ENCODE measurements at places on chromosomes 6 and 20. TPM values are rescaled to one million over a fixed set of nuclear protein-coding genes. Genes with fewer than 3 reads are reported as not detected.

RIPPLY2 gene
- not detected for total RNA-seq

SAMD10 gene
- total RNA-seq = 0.54 TPM

ULBP3 gene
- total RNA-seq = 43.0 TPM

PPP1R16B gene
- total RNA-seq = not detected

WFDC12 gene
- total RNA-seq = not detected

RPL10A gene
- 1,746 TPM for total RNA-seq

- DNase-seq = no peak
Observed at GRCh38 chr20:54431156-54431944, 44.0 kb upstream of the DOK5 start.

DNA sequence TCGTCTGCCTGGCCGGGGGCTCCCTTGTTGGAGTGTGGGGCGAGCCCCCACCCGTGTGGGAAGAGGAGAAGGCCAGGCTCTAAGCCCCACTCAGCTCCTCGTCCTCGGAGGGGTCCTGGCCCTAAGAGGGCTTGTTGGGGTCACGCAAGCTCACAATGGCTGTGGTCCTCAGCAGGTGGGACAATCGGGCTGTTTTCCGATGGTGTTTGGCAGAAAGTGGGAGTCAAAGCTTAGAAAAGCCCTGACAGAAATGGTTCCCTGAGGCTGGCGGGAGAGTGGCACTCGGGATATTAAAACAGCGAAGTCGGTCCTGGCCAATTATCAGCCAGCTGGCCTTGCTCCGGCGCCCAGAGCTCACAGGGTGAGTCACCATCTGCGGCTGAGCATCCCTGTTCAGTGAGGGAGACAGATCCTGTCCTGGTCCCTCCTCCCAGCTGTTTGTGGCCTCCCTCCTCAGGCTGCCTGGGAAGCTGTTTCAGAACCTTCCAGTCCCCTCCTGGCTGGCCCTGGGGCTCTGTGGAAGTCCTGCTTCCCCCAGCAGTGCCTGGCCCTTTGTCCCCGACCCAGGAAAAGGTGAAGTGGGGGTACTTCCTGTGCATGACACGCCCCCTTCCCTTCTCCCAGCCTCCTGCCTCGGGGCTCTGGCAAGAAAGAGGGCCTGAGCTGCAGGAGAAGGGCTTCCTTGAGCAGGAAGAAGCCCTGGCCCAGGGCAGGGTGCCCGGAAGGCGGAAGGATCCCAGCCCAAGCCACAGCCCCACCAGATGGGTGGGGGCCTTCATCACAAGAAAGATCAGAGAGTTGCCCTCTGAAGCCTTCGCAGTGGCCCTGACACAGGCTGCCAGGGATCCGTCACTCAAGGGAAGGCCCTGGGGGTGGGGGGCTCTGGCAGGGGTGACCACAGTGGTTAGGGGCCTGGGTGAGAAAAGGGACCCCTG lies 53.6 kb upstream of the BHLHE23 start:
- peak; percentile 22 for DNase-seq

DNA sequence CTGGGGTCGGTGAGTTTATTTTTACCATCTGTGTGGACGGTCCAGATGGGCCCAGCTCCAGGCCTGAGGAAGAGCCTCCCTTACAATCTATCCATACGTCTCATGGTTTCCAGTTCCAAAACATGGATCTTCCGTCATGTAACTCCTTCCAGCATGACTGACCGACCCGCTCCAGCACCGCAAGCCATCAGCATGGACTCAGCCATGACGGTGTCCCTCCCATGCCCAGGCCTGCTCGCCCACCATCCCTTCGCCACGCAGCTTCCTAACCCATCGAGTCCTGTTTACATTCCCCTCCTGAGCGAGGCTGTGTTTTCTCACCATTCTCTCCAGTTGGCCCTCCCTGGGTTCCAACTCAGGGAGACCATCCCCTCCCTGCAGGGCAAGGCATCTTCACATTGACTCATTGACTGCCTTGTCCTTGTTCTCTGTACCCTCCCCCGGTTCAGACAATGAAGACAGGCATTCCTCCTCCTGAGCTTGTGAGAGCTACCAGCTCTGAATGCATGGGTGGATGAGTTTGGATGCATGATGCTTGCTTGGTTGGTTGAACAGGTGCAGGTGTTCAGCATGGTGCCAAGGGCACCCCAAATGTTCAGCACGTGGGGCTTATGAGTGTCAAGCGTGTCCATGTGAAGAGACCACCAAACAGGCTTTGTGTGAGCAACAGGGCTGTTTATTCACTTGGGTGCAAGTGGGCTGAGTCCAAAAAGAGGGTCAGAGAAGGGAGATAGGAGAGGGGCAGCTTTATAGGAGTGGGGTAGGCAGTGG lies 235.8 kb downstream of the SMOC2 start:
- no peak for DNase-seq

- DNase-seq = no peak
Observed at GRCh38 chr20:21053002-21053762, 53.0 kb downstream of the LINC00237 start.

GRCh38 chr20:50721881-50722281 lies 9.5 kb upstream of the PARD6B start:
- no peak for DNase-seq

GRCh38 chr6:48281217-48281616 lies 170.2 kb upstream of the PTCHD4 start:
- no peak for DNase-seq

DNA sequence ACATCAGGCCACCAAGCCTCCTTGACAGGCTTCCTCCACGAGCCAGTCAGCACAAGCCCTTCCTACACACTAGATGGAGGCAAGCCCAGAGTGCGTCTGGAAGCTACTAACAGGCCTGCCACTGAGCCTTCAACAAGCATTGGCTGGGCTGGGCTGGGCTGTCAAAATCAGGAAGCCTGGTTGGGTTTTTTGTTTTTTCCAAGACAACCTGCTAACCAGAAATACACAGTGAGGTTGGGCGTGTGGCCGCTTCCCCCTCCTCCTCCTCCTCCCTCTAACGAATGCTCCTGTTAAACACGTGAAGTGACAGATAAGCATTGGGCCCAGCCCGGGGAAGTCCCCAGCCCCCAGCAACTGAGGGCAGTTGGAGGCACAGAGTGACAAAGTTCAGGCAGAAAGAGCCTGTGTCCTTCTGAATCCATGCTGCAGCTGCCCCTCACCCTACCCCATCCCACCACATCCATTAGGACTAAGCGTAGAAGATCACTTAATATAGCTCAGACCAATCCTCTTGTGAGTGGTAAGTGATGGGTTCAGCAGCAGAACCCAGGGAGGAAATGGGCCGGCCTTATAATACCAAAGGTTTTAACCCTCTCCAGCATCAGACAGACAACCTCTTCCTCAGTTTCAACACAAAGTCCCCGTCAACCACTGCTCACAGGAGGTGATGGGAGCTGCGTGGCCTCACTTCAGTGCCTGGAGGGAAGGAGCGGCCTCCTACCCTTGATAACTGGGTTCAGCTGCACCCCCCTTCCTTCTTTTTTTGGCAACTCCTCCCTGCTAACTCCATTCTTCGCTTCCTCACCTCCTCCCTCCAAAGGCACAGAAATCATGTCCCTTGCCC lies 1.1 kb downstream of the NFATC2 start:
- peak; percentile 22 for DNase-seq

- DNase-seq = no peak
Observed at GRCh38 chr6:133339543-133340384, 98.6 kb downstream of the EYA4 start.

DNA sequence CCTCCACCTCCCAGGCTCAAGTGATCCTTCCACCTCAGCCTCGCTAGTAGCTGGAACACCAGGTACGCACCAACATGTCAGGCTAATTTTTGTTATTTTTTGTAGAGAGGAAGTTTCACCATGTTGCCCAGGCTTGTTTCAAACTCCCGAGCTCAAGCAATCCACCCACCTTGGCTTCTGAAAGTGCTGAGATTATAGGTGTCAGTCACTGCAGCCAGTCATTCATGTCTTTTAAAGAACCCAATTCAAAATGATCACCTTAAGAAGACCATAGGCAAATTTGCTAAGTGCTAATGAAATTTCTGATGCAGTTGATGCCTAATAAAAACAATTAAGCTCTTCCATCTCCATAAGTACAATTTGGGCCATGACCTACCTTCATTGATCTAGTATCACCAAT lies 2.6 kb upstream of the VNN2 start:
- DNase-seq = no peak

DNA sequence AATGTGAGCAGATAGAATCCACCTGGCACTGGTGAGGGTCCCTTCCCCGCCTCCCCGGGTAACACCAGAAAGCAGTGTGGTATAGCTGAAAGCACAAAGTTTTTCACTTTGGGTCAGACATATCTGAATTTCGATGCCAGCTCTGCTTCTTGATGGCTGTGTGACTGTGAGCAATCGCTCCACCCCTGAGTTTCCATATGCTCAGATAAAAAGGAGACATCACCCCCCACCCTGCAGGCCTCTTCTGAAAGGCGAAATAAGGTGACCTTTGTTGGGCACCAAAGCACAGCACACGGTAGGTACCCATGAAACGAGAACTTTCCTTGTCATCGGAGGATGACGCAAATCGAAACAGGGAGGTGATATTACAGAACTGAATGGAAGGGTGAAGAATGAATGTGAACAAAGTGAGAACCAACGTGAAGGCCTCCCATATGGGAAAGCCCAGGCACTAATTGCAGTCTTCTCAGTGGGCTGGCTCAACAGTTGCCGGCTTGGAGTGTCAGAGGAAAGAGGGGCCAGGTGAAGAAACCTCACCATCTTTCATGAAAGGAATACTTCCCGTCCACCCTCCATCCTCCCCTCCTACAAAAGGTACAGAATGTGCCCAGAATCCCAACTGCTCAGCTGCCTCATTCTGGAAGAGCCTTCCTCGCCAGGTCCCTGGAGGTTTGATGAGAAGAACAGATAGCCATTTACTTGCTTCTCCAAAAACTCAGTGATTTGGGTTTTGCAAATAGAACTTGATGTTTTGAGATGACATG lies 61.8 kb downstream of the NFATC2 start:
- no peak for DNase-seq

DNA sequence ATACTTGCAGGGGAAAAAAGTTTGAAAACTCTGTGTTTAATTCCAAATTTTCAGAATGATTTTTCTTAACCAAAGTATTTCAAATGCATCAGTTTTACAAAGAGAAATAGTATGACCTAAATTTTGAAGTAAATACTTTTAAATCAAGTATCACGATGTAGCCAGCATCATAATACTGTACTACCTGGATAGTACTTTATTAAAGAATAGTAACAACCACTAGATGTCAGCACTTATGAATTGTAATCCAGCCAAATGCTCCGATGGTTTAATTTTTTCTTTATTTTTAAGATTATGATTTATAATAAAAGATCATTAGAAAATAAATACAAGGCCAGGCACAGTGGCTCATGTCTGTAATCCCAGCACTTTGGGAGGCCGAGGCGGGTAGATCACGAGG lies 37.2 kb upstream of the HACE1 start:
- DNase-seq = no peak

- peak; percentile 28 for DNase-seq
Observed at GRCh38 chr6:64683682-64684081, 1023.3 kb downstream of the EYS start.

GRCh38 chr6:111564482-111564945 lies 41.2 kb downstream of the TRAF3IP2 start:
- DNase-seq = peak; percentile 74

DNA sequence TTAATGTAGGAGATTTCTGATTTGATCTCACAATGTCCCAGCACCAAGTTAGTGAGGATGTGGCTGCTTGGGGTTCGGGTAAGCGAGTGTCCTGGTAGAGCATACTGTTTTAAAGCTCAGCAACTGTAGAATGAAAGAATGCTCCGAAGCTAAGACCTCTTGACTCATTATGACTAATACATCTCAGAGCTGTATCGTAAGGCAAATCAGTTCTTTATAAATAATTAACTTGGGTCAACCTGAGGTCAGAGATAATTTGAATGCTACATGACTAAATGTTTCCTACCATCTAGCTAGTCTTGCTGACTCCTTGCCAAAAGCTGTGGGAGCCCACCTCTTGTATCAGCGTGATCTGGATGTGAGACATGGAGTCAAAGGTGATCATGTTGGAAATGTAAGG lies 128.8 kb upstream of the PDE7B start:
- peak; percentile 94 for DNase-seq

- peak; percentile 65 for DNase-seq
Observed at GRCh38 chr6:107956586-107957307, 1.3 kb downstream of the SEC63 start.

DNA sequence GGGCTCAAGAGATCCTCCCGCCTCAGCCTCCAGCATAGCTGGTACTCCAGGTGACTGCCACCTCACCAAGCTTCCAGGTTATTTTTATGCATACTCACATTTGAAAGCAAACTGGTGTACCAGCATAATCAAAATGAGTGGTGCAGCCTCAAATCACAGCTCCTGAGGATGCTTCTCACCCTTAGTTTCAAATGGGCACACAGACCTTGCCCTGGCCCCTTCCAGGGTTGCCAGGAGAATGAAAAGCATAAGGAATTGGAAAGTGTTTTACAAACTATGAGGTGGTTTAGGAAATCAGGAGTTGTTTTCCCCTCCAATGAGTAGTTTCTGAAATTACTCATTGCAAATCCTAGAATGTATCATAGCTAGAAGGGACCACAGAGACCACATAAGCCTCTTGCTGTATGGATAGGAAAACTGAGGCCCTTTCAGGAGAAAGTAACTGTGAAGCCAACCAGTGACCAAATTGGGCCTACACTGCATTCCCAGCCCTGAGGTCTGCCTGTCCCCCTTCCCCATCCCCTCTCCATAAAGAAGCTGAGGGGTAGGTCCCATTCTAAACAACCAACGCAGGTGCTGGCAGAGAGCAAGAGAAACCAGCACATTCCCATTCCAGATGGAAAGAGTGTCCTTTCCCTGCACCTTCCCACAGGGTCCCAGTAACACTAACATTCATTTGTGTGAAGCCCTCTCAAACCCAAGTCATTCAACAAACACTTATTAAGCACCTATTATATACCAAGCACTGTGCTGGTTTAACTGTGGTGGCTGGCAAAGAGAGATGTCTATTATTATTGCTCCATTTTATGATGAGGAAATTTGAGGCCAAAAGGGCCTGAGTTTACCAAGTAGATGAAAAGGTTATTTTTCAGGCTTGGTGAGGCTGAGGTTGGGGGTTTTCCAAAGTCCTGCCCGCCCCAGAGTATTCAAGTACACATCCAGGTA lies 2.1 kb upstream of the E2F1 start:
- no peak for DNase-seq

GRCh38 chr20:8306937-8307336 lies 174.9 kb downstream of the PLCB1 start:
- no peak for DNase-seq

GRCh38 chr6:87384038-87384437 lies 23.7 kb upstream of the CFAP206 start:
- DNase-seq = no peak

DNA sequence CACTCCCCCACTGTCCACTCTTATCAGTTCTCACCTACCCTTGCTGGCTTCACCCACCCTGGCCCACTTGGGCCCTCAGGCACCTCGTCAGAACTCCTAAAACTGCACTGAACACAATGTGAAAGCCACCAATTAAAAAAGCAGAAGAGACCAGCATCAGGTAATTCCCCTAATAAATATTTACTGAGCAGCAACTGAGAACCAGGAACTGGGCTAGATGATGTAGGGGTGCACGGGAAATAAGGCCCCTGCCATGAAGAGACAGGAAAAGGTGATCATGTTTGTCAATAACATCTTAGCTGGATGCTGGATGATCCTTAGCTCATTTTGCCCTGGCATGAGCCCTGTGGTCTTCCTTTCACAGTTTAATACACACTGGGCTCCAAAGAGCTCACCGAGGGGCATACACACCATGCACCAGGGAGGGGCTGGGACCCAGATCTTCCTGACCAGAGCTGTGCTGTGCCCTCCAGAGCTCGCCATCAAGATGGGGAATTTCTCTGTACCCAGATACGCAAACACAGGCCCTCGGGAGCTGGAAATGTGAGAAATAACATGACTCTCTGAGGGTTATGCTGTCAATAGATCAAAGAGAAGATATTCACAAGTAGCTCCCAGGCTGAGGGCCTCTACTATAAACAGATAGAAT lies 113.6 kb upstream of the SLC22A16 start:
- no peak for DNase-seq

GRCh38 chr6:107707346-107708275 lies 116.5 kb downstream of the SCML4 start:
- DNase-seq = no peak
